Muscle of leg (tissue), 16 donors: ENCODE measurements at places on chromosomes 4 and X. TPM values are rescaled to one million over a fixed set of nuclear protein-coding genes. Genes with fewer than 3 reads are reported as not detected.

Gene SPATA18
- 2.7 TPM for total RNA-seq

Gene UGT2B11
- 0.13 TPM for total RNA-seq

Gene HTRA3
- 46.8 TPM for total RNA-seq

Gene RHOXF2B
- total RNA-seq: not detected

Gene PSAPL1
- not detected for total RNA-seq

DNA sequence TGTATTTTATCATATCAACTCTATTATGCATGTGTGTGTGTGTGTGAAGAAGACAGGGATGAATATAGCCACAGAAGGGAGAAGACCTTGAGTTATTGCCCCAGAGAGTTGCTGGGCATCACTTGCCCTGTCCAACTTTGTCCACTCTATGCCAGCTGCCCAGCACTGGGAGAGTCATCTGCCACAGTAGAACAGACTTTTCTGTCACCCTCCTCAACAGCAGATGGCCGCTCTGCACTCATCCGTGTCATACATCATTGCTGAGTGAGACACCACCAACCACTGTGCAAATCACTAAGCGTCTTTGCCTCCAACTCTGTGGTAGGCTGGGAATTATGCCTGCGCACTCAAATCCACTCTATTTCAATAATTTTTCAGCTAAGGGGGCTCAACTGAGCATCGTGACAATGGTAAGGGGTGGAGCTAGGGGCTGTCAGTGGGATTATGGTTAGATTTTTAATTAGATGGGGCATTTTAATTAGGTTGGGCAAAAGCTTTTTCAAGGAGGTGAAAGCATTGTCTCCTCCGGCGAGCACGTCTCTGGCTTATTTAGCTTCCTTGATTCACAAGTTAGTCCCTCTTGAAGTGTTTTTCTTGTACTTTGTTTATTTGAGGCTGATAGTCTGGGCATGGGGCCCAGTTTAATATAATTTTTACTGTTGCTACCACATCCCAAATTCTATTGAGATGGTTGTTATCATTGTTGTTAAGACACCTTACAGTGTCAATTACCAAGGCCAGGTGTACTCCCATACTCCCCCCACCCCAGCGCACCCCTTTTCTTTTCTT is 100.1 kb upstream of the KLF3 start:
- H3K27me3 ChIP-seq: no peaks in the 10 kb centered on the region
- no peak overlapping the region for H3K4me3 ChIP-seq
- H3K36me3 ChIP-seq: no peaks in the 10 kb centered on the region

GRCh38 chrX:78375894-78376293 is 48.5 kb upstream of the CYSLTR1 start:
- no peak overlapping the region for H3K27ac ChIP-seq
- no peaks in the 10 kb centered on the region for H3K4me1 ChIP-seq
- no peaks in the 10 kb centered on the region for H3K27me3 ChIP-seq
- peak; percentile 0 for DNase-seq
- H3K4me3 ChIP-seq: no peak overlapping the region

GRCh38 chrX:118216087-118216486 is 99.5 kb upstream of the KLHL13 start:
- H3K4me3 ChIP-seq: no peak overlapping the region
- H3K36me3 ChIP-seq: no peaks in the 10 kb centered on the region
- peak overlapping the region; percentile 59 for H3K27ac ChIP-seq
- DNase-seq: peak; percentile 50
- H3K27me3 ChIP-seq: peaks cover 5% of the 10 kb centered on the region

GRCh38 chrX:65300104-65300809 is 234.3 kb downstream of the LAS1L start:
- DNase-seq: no peak
- no peaks in the 10 kb centered on the region for H3K27me3 ChIP-seq
- no peaks in the 10 kb centered on the region for H3K36me3 ChIP-seq
- no peaks in the 10 kb centered on the region for H3K4me1 ChIP-seq
- H3K27ac ChIP-seq: no peak overlapping the region

DNA sequence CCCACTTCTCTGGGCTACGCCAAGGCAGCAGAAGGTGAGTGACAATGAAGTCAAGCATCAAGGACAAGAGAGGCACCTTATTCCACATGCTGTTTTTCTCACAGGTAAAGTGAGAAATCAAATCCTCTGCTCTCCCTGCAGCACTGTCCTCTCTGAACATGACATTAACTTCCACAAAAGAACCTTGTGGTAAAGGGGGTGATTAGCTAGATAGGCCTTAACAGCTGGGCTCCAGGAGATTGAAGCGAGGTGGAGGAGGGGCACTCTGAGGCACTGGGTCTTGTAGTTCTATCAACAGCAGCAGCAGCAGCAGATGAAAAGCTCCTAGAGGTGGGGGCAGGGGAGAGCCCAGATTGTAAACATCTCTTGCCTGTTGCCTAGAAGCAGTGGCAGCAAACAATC is 96.8 kb upstream of the CXXC4 start:
- no peaks in the 10 kb centered on the region for H3K27me3 ChIP-seq
- peaks cover 4% of the 10 kb centered on the region for H3K4me1 ChIP-seq
- H3K4me3 ChIP-seq: no peak overlapping the region
- peak; percentile 39 for DNase-seq
- no peak overlapping the region for H3K27ac ChIP-seq
- no peaks in the 10 kb centered on the region for H3K36me3 ChIP-seq

GRCh38 chrX:24842486-24842885 is 148.8 kb downstream of the POLA1 start:
- peak; percentile 24 for DNase-seq
- H3K27me3 ChIP-seq: peaks cover 4% of the 10 kb centered on the region
- H3K36me3 ChIP-seq: no peaks in the 10 kb centered on the region
- no peak overlapping the region for H3K4me3 ChIP-seq
- H3K27ac ChIP-seq: no peak overlapping the region

- no peaks in the 10 kb centered on the region for H3K27me3 ChIP-seq
- H3K4me1 ChIP-seq: no peaks in the 10 kb centered on the region
- H3K27ac ChIP-seq: no peak overlapping the region
- H3K36me3 ChIP-seq: peaks cover 3% of the 10 kb centered on the region
Observed at GRCh38 chr4:99029852-99030251, 34.3 kb downstream of the METAP1 start.

DNA sequence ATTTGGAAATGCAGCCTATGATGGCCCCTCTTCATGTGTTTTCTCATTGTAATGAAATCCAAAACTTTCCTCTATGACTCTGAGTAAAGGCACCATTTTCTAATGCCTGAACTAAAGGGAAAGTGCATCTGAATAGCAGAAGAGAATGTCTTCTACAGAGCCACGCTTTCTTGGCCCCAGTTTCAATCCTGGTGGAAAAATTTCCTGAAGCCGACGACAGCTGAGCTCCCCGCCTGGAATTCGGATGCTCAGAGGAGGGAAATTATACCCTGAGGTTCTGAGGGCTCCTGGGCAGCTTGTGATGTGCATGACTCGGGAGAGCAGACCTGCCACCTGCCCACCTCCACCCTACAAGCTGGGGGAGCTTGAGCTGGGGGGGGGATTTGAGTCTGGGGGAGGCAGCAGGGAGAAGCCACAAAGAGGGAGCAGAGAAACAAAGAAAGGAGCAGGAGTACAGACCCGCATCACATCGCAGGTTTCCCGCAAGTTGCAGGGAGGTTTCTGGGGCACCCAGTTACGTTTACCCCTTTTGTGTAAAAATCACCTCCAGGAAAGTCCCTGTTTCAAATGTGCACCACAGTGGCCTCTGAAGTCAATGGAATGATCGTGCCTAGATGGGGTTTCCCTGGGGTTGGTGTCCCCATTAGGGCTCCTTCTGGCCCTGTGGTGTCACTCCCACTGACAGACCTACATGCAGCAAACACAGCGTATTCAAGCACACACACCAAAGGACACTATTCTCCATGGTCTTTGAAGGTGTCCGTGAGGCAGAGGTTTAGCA is 145.6 kb upstream of the RBPJ start:
- no peaks in the 10 kb centered on the region for H3K36me3 ChIP-seq
- H3K4me1 ChIP-seq: peaks cover 64% of the 10 kb centered on the region
- DNase-seq: peak; percentile 94
- no peaks in the 10 kb centered on the region for H3K27me3 ChIP-seq
- H3K4me3 ChIP-seq: no peak overlapping the region
- peak overlapping the region; percentile 54 for H3K27ac ChIP-seq

- H3K27ac ChIP-seq: peak overlapping the region; percentile 83
- H3K36me3 ChIP-seq: no peaks in the 10 kb centered on the region
- peaks cover 7% of the 10 kb centered on the region for H3K27me3 ChIP-seq
- peaks cover 15% of the 10 kb centered on the region for H3K4me1 ChIP-seq
- peak overlapping the region; percentile 81 for H3K4me3 ChIP-seq
Observed at GRCh38 chr4:81472281-81473182, 825 bp upstream of the RASGEF1B start.

- no peaks in the 10 kb centered on the region for H3K36me3 ChIP-seq
- peaks cover 19% of the 10 kb centered on the region for H3K4me1 ChIP-seq
- no peaks in the 10 kb centered on the region for H3K27me3 ChIP-seq
- no peak overlapping the region for H3K4me3 ChIP-seq
Observed at GRCh38 chr4:10013722-10014121, 7.6 kb downstream of the SLC2A9 start.

DNA sequence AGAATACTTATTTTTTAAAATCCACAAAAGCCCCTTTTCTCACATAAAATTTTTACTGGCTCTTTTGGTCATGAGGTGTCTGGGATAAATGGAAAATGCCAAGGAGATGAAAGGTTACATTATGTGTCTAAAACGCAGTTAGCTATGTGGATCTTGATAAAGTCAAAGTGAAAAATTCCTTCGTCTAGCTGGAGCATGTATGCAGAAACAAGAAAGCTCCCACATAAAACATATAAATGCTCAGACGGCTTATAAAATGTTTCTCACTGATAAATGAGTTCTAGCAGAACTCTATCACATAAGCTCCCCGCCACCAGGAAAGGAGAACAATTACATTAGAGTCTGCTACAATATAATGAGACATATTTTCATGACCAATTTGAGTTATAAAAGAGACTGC is 83.8 kb downstream of the TBC1D9 start:
- no peak for DNase-seq
- H3K27me3 ChIP-seq: no peaks in the 10 kb centered on the region
- no peak overlapping the region for H3K27ac ChIP-seq
- peaks cover 37% of the 10 kb centered on the region for H3K36me3 ChIP-seq
- no peak overlapping the region for H3K4me3 ChIP-seq

- H3K27me3 ChIP-seq: no peaks in the 10 kb centered on the region
- DNase-seq: no peak
- H3K4me1 ChIP-seq: no peaks in the 10 kb centered on the region
- H3K36me3 ChIP-seq: no peaks in the 10 kb centered on the region
- no peak overlapping the region for H3K4me3 ChIP-seq
Observed at GRCh38 chr4:86564795-86565194, 29.3 kb upstream of the PTPN13 start.

DNA sequence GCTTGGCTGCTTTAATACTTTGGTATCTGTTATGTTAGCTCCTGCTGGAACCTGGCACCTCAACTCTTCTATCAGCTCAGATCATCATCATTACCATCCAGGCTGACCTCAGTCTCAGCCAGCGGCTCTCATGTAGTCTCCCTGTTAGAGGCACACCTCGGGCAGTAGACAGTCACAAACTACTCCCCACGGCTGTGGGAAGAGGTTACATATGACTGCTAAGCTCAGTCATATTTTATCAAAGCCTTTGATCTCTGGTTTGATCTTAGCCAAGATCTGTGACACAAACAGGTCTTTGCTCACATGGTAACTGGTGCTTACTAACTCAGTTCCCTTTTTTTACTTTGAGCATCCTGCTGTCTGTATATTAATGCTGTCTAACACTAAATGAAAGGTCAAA is 384.9 kb downstream of the CENPC start:
- no peaks in the 10 kb centered on the region for H3K4me1 ChIP-seq
- no peaks in the 10 kb centered on the region for H3K36me3 ChIP-seq
- H3K27me3 ChIP-seq: no peaks in the 10 kb centered on the region
- no peak for DNase-seq

- H3K27me3 ChIP-seq: no peaks in the 10 kb centered on the region
- H3K4me1 ChIP-seq: no peaks in the 10 kb centered on the region
- H3K27ac ChIP-seq: no peak overlapping the region
- DNase-seq: no peak
- H3K4me3 ChIP-seq: no peak overlapping the region
- no peaks in the 10 kb centered on the region for H3K36me3 ChIP-seq
Observed at GRCh38 chr4:112492321-112492720, 23.7 kb downstream of the NEUROG2 start.

DNA sequence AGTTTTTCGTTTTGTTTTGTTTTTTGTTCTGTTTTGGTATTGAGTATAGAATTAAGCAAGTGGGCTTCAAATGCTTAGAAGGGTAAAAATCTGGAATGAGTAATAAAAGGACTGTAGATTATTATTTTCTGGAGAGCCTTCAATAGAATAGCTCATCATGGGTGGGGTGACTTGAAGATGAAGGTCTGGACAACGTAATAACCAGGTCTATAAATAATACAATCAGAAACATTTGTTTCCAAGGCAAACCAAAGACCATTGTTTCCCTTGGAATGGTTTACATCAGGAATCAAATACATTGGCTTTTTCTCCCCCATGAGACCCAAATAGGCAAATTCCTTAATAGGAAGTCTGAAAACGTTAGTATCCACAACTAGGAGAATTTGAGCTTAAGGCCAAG is 721.6 kb downstream of the RPA4 start:
- H3K27me3 ChIP-seq: peaks cover 3% of the 10 kb centered on the region
- no peaks in the 10 kb centered on the region for H3K4me1 ChIP-seq
- no peaks in the 10 kb centered on the region for H3K36me3 ChIP-seq
- no peak overlapping the region for H3K4me3 ChIP-seq
- no peak overlapping the region for H3K27ac ChIP-seq

DNA sequence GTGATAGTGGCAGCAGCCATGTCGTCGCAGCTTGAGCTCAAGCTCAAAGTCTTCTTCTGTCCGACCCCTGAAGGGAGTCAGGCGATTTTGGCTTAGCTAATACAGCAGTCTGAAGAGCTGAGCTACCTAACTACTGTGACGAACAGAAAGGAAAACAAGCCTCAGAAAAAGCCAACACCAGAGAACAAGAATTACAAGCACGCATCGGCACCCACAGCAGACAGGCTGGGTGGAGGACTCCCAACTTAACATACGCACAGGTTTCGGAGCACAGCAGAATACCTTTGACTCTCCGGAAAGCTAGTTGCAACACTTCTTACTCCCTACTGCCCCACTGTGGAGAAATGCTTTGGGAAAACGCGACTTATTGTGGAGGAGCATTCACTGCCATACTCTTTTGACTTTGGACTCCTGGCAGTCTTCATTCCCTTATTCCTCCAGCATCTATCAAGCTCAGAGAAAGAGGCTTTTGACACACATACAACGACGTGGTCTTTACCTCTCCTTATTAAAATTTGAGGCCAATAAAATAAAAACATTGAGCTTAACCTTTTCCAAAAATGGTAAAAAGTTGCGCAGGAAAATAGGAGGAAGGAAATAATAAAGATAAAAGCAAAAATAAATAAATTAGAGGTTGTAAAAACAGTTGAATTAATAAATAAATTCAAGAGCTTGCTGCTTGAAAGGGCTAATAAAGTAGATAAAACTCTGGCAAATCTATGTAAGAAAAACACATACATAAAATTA is 41.3 kb upstream of the GPC3 start:
- no peaks in the 10 kb centered on the region for H3K36me3 ChIP-seq
- peaks cover 25% of the 10 kb centered on the region for H3K27me3 ChIP-seq
- H3K4me1 ChIP-seq: peaks cover 2% of the 10 kb centered on the region
- peak; percentile 83 for DNase-seq
- H3K27ac ChIP-seq: no peak overlapping the region
- peak overlapping the region; percentile 30 for H3K4me3 ChIP-seq

GRCh38 chrX:10600479-10600878 is 19.9 kb downstream of the MID1 start:
- DNase-seq: no peak
- H3K27ac ChIP-seq: no peak overlapping the region
- no peaks in the 10 kb centered on the region for H3K36me3 ChIP-seq
- H3K4me1 ChIP-seq: peaks cover 10% of the 10 kb centered on the region

- no peaks in the 10 kb centered on the region for H3K36me3 ChIP-seq
- DNase-seq: no peak
- H3K27me3 ChIP-seq: peaks cover 3% of the 10 kb centered on the region
- no peaks in the 10 kb centered on the region for H3K4me1 ChIP-seq
Observed at GRCh38 chrX:8233091-8233490, 62.0 kb upstream of the VCX2 start.
